Purkinje cell (primary cell): ENCODE measurements at places on chromosomes 5 and 9. TPM values are rescaled to one million over a fixed set of nuclear protein-coding genes. Genes with fewer than 3 reads are reported as not detected.

Gene ERP44
- polyA plus RNA-seq: 26.4 and 38.4 TPM in 2 replicates

Gene TXNDC8
- not detected in 2 replicates for polyA plus RNA-seq

Gene KIF4B
- 0.10 and 0.85 TPM in 2 replicates for polyA plus RNA-seq

Gene PCDHB16
- polyA plus RNA-seq: 0.09 and 0.70 TPM in 2 replicates

Gene FAM221B
- not detected in 2 replicates for polyA plus RNA-seq

Gene PCDHGC5
- polyA plus RNA-seq: 0.34 and 2.0 TPM in 2 replicates

Gene TMEM171
- polyA plus RNA-seq: 3.5 TPM in 1 of 2 replicates, not detected in the other

Gene OR1J2
- not detected in 2 replicates for polyA plus RNA-seq

Gene OMD
- polyA plus RNA-seq: 1.6 and 3.0 TPM in 2 replicates

Gene SNAPC3
- 34.0 and 55.7 TPM in 2 replicates for polyA plus RNA-seq

Gene TMEM174
- polyA plus RNA-seq: not detected in 2 replicates

Gene PTGS1
- not detected in 2 replicates for polyA plus RNA-seq

Gene TMEM215
- 0.69 TPM in 1 of 2 replicates, not detected in the other for polyA plus RNA-seq

Gene BTNL3
- polyA plus RNA-seq: not detected in 2 replicates

Gene SPINK13
- polyA plus RNA-seq: 1.2 TPM in 1 of 2 replicates, not detected in the other

Gene TSLP
- polyA plus RNA-seq: 0.12 TPM in 1 of 2 replicates, not detected in the other

Gene GARIN3
- 0.16 and 0.70 TPM in 2 replicates for polyA plus RNA-seq

Gene PCDHGA2
- 1.9 TPM in 1 of 2 replicates, not detected in the other for polyA plus RNA-seq

Gene GABRA6
- 21.2 and 21.4 TPM in 2 replicates for polyA plus RNA-seq

Gene GADD45G
- polyA plus RNA-seq: 0.23 and 0.53 TPM in 2 replicates

Gene EGFLAM
- not detected in 2 replicates for polyA plus RNA-seq

Gene LECT2
- not detected in 2 replicates for polyA plus RNA-seq

Gene KCNV2
- not detected in 2 replicates for polyA plus RNA-seq

Gene NUTM2F
- polyA plus RNA-seq: not detected in 2 replicates

Gene NR5A1
- polyA plus RNA-seq: not detected in 2 replicates

Gene FOXI1
- not detected in 2 replicates for polyA plus RNA-seq

Gene RANBP3L
- polyA plus RNA-seq: 2.1 and 4.0 TPM in 2 replicates

Gene GRIN1
- 21.4 and 26.3 TPM in 2 replicates for polyA plus RNA-seq

Gene INSL6
- polyA plus RNA-seq: 2.3 TPM in 1 of 2 replicates, not detected in the other

Gene C5orf24
- polyA plus RNA-seq: 35.8 and 38.5 TPM in 2 replicates

Gene SPATA31D4
- polyA plus RNA-seq: not detected in 2 replicates

Gene LIFR
- polyA plus RNA-seq: 8.5 and 8.8 TPM in 2 replicates

Gene FAM53C
- 2.0 and 6.3 TPM in 2 replicates for polyA plus RNA-seq

Gene HNRNPAB
- 6.7 and 8.6 TPM in 2 replicates for polyA plus RNA-seq

Gene LHX3
- not detected in 2 replicates for polyA plus RNA-seq

Gene OLFM1
- polyA plus RNA-seq: 48.1 and 207 TPM in 2 replicates

Gene TRPM3
- polyA plus RNA-seq: 7.1 and 7.8 TPM in 2 replicates
